Posterior vena cava (tissue), 2 donors: ENCODE measurements at places on chromosomes 6 and 20. TPM values are rescaled to one million over a fixed set of nuclear protein-coding genes. Genes with fewer than 3 reads are reported as not detected.

Gene SLC22A23
- 5.2 TPM for total RNA-seq

Gene GPX6
- total RNA-seq, result not detected

Gene CD83
- 2.9 TPM for total RNA-seq

Gene TMC2
- 0.56 TPM for total RNA-seq

Gene NKX2-2
- 0.23 TPM for total RNA-seq

Gene ZC2HC1B
- not detected for total RNA-seq

Gene COL9A3
- total RNA-seq, result 1.9 TPM

Gene BFSP1
- total RNA-seq, result 0.93 TPM

Gene LINC00237
- total RNA-seq, result not detected

Gene PTK7
- total RNA-seq, result 10.3 TPM

Gene EPHA7
- 0.19 TPM for total RNA-seq

Gene FAM217A
- not detected for total RNA-seq

Gene ANGPT4
- 0.24 TPM for total RNA-seq

Gene RSPH9
- 0.19 TPM for total RNA-seq

Gene HMGN3
- total RNA-seq, result 33.3 TPM

Gene SLPI
- total RNA-seq, result 14.6 TPM

Gene OR2B6
- not detected for total RNA-seq

Gene DNMT3B
- total RNA-seq, result 0.38 TPM

Gene COX7A2
- total RNA-seq, result 408 TPM

Gene DPPA5
- total RNA-seq, result not detected

Gene TDRD6
- 0.74 TPM for total RNA-seq

Gene PCK1
- 0.57 TPM for total RNA-seq

Gene FAM209B
- 0.65 TPM for total RNA-seq

Gene LHFPL5
- total RNA-seq, result not detected

Gene SCGN
- total RNA-seq, result not detected

Gene HLA-DQB2
- total RNA-seq, result 2.0 TPM
